Choroid plexus epithelial cell (primary cell): ENCODE measurements at places on chromosomes 1 and 21.
A peak's percentile ranks its signal among the peaks of the same experiment; 100 is the strongest.

DNA sequence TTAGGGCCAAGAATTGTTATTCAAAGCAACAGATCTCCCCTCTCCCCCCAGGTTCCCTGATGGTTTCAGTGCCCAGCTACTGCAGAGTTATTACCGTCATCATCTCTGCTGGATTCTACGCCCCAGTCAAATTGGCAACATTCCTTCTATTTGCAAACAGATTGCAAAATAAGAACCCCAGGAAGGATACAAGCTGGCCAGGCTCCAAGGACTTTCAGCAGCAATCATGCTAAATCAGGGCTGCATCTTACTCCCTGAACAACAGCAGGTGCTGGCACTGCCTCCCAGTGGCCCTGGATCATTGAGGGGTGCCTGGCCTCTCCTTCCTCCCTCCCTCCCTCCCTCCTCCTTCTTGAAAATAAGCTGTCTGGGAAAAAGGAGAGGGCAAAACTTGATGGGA, 521.6 kb upstream of the BEND5 start:
- DNase-seq: peak; percentile 36

- no peak for DNase-seq
Observed at GRCh38 chr1:236864211-236864610, 69.1 kb downstream of the MTR start.

GRCh38 chr1:117215733-117216462, 5.2 kb upstream of the VTCN1 start:
- no peak for DNase-seq

- no peak for DNase-seq
Observed at GRCh38 chr1:89476072-89476471, 48.6 kb upstream of the LRRC8B start.

DNA sequence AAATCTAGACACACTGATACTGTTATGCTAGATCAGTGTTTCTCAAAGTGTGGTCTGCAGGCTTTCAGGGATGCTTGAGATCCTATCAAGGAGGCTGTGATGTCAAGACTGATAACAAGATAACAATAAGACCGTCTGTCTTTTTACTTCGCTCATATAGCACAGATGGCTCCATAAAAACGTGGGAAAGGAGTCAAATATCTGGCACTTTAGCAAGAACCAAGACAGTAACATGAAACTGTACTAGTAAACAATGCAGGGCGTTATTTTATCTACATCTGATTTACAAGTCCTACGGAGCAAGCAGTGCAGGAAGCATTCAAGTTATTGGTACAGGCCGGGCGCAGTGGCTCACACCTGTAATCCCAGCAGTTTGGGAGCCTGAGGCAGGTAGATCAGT, 3.6 kb upstream of the SPRR3 start:
- DNase-seq: no peak
